ENCODE measurements at places on chromosomes 12 and 14.

- no peak for DNase-seq
Measured at GRCh38 chr14:70186900-70187451, 1.8 kb downstream of the SLC8A3 start.

- DNase-seq = no peak
Measured at GRCh38 chr14:57822081-57822480, 43.8 kb downstream of the SLC35F4 start.

DNA sequence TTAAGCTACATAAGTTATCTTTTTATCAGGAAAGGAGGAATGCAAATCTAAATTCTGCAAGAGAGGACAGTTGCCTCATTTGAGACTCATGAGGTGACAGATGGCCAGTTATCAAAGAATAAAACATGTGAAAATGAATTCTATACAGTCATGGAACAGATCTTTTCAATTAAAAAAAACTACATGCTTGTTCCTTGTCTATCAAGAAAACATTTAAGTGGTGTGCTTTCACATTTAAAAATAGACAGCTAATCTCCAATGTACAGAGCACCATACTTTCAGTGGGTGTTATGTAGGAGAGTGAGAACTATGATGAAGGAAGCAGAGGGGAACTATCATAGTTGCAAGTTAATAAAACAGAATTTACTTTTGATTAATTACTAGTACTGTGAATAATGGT lies 76.7 kb upstream of the TTC7B start:
- no peak for DNase-seq

DNA sequence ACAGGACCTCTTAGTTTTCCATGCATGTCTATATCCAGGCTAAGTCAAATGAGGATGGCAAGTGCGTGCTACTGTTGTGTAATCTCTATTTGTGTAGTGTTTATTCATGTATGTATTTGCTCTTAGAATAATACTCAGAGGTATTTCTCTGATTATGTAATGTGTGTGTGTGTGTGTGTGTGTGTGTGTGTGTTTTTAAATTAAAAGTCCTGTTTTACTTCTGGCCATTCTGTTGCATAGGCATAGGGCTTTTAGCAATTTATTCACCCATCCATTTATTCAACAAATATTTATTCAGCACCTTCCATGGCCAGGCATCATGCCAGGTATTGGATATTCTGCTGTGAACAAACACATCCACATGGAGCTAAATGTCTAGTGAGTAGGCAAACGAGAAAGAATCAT lies 63.5 kb downstream of the PELI2 start:
- DNase-seq = no peak

- no peak for DNase-seq
Measured at GRCh38 chr12:57215668-57216013, 953 bp upstream of the NXPH4 start.

DNA sequence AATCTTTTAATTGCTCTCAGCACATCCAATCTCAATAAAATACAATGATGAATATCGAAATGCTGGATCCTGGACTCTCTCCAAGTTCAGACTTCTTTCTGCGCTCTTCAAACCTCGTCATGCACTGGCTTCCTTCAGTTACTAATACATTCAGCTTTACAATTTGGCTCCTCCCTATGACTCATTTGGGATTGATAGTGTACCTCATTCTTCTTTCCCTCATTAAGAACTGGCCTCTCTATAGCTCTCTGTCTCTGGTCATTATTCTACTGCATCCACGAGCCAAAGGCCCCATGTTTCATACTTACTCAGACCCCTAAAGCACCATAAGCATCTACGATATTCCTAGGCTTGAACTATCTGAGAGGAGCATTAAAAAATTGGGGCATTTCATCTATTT lies 4.9 kb downstream of the TSPAN8 start:
- no peak for DNase-seq
